Cardiac septum (tissue), 1 donor: ENCODE measurements at places on chromosomes 5 and 9.

DNA sequence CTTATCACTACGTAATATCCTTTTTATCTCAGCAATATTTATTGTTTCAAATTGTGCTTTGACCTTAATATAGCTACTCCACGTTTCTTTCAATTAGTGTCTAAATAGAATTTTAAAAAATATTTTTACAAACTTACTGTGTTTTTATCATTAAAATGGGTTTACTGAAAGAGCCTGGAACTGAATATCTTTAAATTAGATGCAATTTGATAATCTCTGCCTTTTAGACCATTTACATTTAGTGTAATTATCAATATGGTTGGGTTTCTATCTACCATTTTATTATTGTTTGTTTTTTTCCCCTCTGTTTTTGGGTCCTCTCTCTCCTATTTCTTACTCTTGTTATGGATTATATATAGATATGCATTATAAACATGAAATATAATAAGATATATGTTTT, 327.8 kb downstream of the IRX2 start:
- DNase-seq, result no peak

GRCh38 chr9:100601216-100601615, 23.3 kb downstream of the CAVIN4 start:
- no peak for DNase-seq

DNA sequence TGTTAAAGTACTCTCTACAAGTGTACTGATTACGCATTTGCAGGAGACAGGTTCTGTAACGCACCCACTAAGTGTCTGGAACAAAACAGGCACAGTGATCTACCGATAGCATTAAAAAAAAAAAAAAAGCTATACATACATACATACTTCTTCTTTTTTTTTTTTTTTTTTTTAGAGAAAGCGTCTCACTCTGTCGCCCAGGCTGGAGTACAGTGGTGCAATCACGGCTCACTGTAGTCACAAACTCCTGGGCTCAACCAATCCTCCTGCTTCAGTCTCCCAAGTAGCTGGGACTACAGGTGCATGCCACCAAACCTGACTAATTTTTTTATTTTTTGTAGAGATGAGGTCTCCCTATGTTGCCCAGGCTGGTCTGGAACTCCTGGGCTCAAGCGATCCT, 7.6 kb downstream of the KIF24 start:
- DNase-seq, result no peak

GRCh38 chr5:20655211-20655610, 667.2 kb upstream of the CDH18 start:
- no peak for DNase-seq

- DNase-seq, result no peak
Observed at GRCh38 chr5:126852091-126852571, 75.2 kb downstream of the LMNB1 start.

DNA sequence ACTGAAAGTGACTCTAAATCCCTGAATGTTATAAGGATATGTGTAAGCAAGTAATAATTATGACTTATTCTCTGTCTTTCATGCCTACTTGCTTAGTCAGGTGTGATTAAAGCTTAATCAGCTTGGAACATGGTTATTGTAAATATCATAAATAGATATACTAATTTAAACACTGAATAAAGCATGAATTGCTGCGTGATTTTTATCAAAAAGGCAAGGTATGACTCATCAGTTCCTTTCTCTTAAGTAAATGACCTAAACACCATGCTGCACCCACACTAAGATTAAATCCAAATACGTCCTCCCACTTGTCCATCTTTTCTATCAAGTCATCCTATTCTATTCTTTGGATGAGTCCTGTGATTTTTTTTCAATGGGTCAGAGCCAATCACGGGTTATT, 124.6 kb upstream of the MTAP start:
- no peak for DNase-seq

GRCh38 chr5:176927562-176927961, 28.4 kb upstream of the HK3 start:
- no peak for DNase-seq

DNA sequence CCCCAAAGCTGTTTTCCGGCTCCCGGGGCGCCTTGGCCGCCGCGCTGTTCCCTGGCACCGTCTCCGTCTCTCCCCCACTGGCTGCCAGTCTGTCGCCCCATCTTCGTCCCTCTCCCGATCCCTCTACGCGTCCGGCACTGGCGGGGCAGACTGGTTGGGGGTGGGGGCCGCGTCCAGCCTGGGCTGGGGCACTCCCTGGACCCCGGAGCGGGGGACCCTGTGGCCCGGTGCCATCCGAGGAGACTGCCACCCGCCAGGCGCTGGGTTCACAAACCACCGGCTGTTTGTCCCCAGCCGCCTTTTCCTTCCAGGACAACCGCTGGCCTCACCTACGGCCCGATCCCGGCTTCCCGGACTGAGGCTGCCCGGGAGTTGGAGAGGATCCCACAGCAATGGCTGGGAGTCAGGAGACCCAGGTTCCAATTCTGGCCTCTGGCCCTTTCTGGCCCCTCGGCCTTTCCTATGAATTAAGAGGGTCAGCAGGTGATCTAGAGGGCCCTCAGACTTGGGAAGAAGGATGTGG, 1.0 kb upstream of the FIBCD1 start:
- DNase-seq, result no peak

DNA sequence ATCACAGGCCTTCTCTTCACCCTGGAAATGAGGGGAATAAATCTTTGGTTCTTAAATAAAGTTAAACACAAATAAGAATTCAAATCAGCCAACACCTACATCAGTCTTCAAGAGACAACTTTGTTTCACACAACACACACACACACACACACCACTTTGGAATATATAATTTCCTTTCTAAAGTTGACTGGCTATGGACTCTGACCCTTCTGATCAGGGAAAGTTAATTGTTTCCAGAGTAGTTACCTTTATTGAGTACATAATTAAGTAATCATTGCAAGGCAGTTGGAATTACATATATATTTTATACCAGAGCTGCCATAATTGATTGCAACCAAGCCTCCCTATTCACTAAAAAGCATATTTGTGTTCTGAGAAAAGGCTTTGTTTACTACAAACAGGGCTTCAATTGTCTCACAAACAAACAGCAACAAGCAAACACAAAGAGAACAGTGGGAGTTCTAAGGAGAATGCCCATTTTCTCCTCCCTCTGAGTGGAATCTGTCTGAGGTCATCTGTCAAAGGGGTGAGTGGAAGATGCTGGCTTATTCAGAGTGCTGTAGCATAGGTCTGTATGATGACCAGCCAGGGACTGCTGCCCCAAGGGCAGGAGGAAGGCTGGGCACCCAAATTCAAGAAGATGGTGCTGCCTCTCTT, 136.6 kb downstream of the SEMA6A start:
- DNase-seq, result no peak

- no peak for DNase-seq
Observed at GRCh38 chr5:29993286-29993685, 1200.2 kb upstream of the CDH6 start.

- no peak for DNase-seq
Observed at GRCh38 chr5:95053253-95053652, 231.6 kb downstream of the MCTP1 start.

DNA sequence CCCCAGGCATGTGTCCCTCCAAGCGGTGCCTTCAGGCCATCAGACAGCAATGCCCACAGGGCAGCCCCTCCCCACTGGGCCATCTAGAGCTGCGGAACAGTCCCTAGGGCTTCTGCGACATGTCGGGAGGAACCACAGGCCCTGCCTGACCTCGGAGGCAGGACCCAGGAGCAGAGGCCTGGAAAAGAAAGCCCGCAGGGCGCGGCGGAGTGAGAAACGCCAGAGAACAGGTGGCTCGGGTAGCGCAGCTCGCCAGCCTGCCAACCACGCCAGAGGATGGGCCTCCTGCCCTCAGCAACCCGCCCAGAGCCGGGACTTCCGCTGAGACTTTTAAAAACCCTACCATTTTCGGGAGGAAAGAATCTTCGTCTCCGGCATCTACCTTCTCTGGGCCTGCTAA, 715 bp downstream of the LCN8 start:
- no peak for DNase-seq

GRCh38 chr9:105242062-105242461, 2.4 kb upstream of the SLC44A1 start:
- no peak for DNase-seq

GRCh38 chr9:85290019-85290418, 451.7 kb downstream of the AGTPBP1 start:
- DNase-seq, result no peak

GRCh38 chr5:1067141-1068121, 44.4 kb downstream of the SLC12A7 start:
- DNase-seq, result no peak

DNA sequence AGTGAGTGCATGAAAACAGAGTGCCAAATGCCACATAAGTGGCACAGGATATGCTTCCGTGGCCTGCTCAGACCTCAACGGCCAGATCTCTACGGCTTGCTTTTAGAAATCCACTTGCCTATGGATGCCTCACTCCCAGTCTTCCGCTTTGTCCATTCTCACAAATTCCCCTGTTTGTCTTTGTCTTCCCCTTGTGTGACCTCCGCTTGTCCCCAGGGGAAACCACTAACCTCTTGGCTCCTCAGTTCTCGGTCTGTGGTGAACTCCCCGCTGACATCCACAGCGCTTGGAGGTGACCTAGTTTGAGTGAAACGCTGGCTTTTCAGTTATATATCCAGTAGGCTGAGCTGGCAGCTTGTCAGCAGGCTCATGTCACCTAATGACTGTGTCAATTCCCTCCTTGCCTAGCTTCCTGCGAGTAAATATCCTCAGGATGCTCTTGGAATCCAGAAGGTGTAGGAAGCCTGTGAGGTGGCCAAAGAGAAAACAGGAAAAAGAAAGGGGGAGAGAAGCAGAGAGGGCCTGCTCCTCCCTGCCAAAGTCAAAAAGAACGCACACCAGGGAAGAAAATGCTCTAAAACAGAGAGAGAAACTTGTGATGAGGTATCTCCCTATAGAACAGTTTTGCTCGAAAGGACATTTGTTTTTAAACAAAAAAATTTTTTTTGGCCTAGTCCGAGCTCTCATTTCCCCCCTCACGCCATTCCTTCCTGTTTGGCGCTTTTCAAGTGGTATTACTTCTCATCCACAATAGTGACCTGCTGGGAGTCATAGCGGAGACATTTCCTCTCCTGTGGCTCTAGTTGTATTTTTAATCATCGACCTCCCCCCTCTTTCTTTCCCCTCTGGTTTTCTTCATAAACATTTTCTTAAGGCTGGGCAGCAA, 101.6 kb upstream of the SPRY4 start:
- no peak for DNase-seq

DNA sequence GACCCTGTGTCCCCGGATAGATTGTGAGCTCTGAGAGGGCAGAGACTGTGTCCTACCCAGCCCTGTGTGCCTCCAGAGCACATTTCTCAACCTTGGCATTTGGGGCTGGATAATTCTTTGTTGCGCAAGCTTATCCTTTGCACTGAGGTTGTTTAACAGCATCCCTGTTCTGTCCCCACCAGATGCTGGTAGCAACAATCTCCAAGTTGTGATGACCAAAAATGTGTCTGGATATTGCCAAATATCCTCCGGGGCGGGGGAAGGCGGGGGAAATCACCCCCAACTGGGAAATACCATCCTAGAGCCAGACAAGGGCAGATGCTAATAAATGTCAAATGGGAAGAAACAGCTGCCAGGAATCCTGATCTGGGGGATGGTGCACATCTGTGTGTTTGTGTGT, 24.0 kb upstream of the TNIP1 start:
- DNase-seq, result no peak

DNA sequence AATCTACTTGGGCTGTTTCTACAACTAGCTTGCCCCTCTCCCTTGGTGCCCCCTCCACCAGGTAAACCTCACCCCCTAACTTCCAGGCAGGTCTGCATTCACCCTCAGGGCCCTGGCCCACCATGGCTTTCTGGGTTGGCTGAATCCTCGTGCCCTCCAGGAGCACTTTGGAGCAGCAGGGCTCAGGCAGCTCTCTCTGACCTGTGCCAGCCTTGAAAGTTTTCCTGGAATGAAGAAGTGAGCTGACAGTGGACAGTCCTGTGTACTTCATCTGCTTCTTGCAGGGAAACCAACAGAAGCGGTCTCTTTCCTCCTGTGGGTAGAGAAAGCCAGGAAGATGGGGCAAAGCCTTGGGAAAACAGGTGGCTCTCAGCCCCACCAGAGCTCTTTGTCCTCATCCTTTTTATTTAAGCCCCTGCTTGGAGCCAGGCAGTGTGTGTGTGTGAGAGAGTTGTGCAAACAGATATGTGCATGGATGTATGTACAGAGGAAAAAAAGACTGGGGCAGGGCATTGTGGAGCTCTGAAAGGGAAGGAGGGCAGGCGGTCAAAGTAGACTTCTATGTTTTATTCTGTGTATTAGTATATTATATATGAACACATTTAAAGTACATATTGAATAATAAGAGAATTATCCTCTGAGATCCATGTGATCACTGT, 62.3 kb upstream of the SPRY4 start:
- DNase-seq, result no peak

DNA sequence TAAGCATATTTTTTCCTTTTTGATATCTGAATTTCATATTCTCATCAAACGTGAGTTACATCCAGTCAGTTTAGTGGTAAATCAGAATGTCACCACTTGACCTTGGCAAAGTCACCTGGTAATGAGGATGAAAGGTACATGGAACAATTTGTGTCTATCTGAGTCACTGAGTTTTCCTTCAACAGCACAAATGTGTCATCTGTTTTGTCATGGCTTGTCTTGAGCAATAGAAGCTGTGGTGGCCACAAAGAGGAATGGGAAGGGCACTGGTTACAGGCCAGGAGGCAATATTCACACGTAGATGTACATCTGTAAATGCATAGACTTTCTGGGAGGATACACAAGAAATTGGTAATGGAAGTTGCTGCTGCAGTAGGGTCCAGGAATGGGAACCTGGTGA, 8.4 kb upstream of the ZNF474 start:
- DNase-seq, result no peak

- DNase-seq, result no peak
Observed at GRCh38 chr9:96420468-96421219, 2.5 kb upstream of the ZNF367 start.

DNA sequence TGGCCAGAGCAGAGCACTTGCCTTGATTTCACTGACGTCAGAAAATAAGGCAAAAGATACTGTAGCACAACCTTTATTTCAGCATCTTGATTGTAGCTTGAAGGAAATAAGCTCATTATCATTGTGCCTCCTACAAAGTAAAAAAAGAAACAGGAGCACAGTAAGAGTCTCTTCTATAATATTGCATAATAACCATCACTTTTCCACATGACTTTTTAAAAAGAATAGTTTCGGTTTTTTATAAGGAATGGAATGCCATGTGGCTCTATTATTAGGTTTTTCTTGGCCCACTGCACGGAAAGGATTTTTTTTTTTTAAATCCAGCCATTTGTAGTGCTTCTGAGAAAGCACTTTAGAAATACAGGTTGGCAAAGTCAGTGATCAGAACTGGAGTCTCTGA, 655.3 kb downstream of the LRRC70 start:
- DNase-seq, result no peak

- DNase-seq, result no peak
Observed at GRCh38 chr5:88825584-88826315, 57.2 kb downstream of the MEF2C start.

- DNase-seq, result no peak
Observed at GRCh38 chr5:113447498-113448050, 12.8 kb upstream of the TSSK1B start.

- no peak for DNase-seq
Observed at GRCh38 chr5:156149213-156149612, 177.8 kb upstream of the SGCD start.

GRCh38 chr5:97164846-97165245, 18.2 kb downstream of the RIOK2 start:
- no peak for DNase-seq
